ENCODE measurements at places on chromosomes 16 and 17.

DNA sequence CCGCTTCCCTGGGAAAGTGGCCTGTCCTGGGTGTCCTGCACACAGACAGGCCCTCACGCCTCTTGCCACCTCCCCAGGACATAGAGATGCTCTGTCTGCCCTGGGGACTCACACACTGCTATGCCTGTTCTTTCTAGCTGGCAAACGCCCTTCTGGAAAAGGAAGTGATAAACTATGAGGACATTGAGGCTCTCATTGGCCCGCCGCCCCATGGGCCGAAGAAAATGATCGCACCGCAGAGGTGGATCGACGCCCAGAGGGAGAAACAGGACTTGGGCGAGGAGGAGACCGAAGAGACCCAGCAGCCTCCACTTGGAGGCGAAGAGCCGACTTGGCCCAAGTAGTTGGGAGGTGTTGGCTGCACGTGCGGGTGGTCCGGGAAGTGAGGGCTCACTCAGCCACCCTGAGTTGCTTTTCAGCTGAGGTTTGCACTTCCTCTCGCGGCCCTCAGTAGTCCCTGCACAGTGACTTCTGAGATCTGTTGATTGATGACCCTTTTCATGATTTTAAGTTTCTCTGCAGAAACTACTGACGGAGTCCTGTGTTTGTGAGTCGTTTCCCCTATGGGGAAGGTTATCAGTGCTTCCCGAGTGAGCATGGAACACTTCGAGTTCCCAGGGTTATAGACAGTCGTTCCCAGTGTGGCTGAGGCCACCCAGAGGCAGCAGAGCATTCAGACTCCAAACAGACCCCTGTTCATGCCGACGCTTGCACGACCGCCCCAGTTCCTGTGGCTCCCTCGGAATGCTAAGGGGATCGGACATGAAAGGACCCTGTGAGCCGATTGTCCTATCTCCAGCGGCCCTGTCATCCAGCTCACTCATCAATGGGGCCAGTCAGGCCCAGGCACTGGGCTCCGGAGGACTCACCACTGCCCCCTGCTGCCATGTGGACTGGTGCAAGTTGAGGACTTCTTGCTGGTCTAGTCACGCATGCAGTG is 3.5 kb upstream of the RPL13 start:
- peak; percentile 84 for DNase-seq

- DNase-seq, result no peak
Observed at GRCh38 chr16:4372001-4372577, 441 bp downstream of the VASN start.

GRCh38 chr17:6919158-6919557 is 76.7 kb upstream of the ALOX12 start:
- DNase-seq, result no peak

DNA sequence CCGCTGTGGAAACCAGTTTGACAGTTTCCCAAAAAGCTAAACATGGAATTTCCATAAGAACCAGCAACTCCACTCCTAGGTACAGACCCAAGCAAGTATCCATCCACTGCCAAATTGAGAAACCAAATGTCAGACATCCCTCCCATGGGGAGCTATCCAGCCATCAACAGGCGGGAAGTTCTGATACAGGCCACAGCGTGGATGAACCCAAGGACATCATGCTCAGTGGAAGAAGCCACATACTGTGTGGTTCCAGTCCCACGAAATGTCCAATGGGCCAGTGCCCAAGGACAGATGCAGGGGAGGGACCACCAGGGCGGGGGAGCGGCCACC is 12.6 kb upstream of the BAIAP2 start:
- no peak for DNase-seq

GRCh38 chr16:55435387-55435786 is 43.6 kb upstream of the MMP2 start:
- DNase-seq, result no peak

- DNase-seq, result no peak
Observed at GRCh38 chr17:35752471-35752870, 568 bp downstream of the GAS2L2 start.

GRCh38 chr17:68612923-68613292 is 11.7 kb upstream of the FAM20A start:
- DNase-seq, result no peak

GRCh38 chr16:79412783-79413225 is 187.7 kb downstream of the MAF start:
- no peak for DNase-seq

DNA sequence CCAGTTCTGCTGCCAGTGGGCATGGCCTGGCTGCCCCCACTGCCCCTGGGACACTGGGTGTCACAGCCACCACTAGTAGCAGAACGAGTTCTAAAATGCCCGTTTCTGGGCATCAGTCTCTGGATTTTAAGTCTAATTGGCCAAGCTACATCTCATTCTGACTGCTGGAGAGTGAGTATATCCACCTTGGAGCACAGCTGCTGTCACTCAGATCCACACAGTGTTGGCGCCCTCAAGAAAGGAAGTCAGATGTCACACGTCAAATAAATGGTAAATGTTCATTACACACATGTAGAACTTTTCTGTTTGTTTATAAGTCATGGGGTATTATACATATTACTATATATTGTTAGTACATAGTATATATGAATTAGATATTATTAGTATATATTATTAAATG is 19.4 kb downstream of the GNGT2 start:
- DNase-seq, result no peak

GRCh38 chr17:67109111-67109510 is 64.8 kb downstream of the CACNG1 start:
- DNase-seq, result no peak

DNA sequence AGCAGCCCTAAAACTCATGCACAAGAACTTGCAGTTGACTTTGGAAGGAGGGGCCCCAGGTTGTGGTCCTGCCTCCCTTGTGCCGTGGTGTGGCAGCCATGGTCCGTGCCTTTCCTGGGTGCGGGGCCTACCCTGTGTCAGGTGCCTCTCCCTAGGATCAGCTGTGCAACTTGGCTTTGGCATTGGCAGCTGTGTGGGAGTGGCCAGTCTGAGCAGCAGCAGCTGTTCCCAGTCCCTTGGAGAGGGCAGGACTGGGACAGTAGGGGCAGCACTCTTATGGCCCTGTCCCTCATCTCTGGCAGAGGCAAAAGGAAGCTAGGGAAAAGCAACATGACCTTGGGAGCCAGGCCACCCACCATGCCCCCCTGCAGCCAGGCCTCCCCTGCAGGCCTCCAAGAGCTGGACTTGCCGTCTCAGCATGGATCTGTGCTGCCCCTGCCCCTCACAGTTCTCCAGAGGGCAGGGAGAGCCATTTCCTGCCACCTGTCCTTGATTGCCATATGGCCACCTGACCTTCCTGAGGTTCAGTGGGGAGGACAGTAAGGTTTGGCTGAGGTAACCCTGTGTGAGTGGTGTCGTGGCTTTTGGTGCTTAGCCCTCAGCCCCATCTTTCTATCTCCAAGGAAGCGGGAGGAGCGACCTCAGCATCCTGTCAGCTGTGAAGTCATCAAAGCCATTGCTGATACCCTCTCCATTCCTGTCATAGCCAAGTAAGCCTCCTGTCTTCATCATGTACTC is 15.5 kb upstream of the NFATC3 start:
- no peak for DNase-seq

GRCh38 chr16:3144321-3144983 is 9.6 kb downstream of the ZNF213 start:
- DNase-seq, result no peak

Measured in tibial nerve (tissue), 4 donors.